ENCODE measurements at places on chromosomes 12 and 14.

DNA sequence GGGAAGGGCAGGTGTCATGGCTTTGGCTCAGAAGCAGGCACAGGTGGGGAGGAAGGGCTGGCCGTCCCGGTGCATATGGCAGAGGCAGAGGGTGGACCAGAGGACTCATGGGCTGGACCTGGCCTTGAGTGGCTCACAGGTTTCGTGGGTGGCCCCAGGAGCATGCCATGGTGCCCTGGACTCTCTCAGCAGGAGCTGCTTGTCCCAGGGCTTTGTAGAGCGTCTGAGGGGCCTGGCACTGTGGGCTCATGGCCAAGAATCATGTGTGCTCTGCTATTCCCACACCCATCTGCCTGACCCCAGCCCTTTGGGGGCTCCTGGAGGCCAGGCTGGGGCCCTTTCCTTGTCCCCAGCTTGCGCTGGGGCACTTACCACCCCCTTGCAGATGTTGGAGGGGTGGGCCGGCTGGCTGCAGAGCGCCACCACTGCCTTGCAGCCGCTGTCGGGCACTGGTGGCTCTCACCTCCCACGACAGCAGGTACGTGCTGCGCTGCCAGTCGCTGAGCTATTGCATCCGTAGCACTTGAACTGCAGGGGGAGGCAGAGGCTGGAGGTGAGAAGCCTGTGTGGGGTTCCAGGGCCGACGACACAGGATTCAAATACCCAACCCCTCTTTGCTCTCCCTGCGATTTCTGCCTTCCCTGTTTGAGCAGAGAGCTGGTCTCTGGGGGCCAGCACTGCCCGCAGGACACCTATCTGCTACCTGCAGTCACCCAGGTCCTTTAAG lies 187.4 kb upstream of the PRMT8 start:
- no peak for DNase-seq

DNA sequence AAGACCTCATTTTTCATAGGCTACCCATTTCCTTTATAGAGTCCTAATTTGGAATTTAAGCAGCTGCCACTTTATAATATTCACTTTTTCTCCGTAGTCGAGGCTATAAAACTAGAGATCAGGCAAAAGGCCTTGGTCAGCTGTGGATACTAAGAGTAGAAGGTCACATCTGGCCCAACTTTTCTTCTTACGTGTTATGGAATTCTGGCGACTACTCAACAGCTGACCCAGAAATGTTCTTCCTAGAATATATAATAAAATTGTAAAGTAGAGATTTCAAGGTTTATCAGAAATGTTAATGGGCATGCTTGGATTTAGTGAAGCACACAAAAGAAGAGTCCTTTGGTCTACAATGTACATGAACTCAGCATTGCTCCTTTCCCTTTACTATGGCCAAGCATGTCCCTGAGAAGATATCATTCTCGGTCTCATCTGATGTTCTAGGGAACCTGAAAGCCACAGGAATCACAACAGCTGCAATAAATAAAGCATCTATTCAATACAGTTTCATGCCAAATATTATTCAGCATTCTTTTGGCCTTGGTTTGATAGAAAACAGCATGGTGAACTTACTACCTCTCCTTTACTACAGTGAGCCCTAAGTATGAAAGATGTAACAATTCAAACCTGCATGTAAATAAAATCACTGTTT lies 261.4 kb upstream of the NPAS3 start:
- no peak for DNase-seq

DNA sequence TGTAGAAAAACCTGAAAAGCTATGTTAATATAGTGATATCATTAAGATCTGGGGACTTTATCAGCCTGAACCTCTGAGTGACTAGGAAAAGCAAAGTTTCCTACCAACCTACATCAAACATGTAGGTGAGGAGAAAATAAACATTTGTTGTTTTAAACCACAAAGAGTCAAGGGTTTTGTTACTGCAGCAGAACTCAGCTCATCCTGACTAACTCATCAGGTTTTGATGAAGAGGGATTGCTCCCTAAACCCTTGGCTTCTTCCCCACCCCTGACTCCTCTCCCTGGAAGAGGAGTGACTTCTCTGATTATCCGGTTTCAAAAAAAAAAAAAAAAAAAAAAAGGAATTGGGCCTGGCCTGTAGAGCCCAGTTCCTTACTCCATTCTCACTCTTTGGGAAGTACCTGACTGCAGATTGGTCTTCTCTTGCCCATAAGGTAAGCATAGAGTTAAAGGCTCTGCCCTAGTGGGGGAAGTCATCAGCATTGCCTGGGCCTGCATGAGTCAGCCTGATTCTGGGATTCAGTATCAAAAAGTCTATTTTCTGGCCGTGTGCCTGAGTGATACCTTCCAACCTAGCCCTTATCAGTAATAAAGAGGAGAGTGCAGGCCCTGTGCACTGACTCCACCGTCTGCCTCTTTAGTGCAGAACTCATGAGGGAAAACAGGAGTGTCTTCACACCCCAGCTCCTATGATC lies 16.9 kb downstream of the BDKRB1 start:
- DNase-seq, result no peak

- DNase-seq, result no peak
These were observed 3.6 kb downstream of the PELI2 start for GRCh38 chr14:56121816-56122215.

DNA sequence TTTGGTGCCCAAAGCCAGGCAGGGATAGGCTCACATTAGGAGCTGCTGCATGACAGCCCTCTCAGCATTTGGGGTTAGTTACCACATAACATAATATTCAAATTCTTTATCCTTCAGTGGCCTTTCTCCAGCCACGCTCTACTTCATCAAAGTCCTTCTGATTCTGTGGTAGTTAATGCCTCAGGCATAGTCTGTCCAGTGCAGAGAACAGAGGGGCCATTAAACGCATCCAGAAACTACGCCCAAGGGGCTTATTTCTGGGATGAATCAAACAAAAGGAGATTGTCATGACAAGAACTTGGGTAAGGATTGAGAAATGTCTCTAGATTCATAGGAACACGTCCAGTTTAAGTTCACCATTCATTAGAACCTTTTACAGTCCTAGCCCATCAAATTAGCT lies 183.4 kb upstream of the PLXNC1 start:
- no peak for DNase-seq

DNA sequence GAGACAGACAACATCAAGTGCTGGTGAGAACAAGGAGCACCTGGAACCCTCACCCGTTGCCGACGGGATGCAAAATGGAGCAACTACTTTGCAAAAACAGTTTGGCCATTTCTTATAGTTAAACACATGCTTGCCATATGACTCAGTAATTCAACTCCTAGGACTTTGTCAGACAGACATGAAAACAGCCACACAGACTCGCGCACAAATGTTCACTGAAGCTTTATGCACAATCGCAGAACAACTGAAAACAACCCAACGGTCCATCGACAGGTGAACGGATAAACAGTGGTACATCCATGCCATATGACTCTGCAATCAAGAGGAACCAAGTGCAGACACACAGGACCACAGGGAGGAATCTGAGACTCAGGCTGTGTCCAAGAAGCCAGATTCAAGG lies 30.8 kb downstream of the NCOR2 start:
- DNase-seq, result no peak

DNA sequence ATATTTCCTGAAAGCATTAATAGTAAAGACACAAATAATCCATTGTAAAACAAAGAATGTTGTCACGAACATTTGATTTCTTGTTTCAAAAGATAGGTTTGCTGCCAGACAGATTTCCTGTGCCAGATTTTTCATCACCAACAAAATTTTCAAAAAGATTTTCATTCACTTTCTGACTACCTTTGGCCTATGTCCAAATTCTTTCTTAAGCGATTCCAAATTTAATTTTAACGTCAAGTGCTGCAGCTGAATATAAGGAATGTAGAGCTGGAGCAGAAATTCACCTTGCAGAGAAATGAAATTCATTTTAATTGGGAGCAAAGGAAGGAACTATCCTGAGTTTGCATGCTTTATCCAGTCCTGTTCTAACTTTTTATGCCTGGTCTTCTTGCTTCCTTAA lies 277.4 kb downstream of the CCER1 start:
- no peak for DNase-seq
